ENCODE measurements at places on chromosomes 6 and 20.

GRCh38 chr20:1862663-1863053 lies 32.5 kb upstream of the SIRPA start:
- DNase-seq: no peak

- DNase-seq: no peak
These were observed 8.6 kb downstream of the CEP57L1 start for GRCh38 chr6:109103942-109104341.

DNA sequence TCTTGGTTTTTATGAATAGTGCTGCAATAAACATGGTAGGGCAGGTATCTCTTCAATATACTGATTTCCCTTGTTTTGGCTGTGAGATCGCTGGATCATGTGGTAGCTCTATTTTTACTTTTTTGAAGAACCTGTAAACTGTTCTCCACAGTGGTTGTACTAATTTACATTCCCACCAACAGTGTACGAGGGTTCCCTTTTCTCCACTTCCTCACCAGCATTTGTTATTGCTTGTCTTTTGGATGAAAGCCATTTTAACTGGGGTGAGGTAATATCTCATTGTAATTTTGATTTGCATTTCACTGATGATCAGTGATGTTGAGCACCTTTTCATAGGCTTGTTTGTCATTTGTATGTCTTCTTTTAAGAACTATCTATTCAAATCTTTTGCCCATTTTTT lies 8.0 kb upstream of the ARG1 start:
- DNase-seq: peak; percentile 28

- DNase-seq: no peak
These were observed 2.1 kb downstream of the MDN1 start for GRCh38 chr6:89817481-89817880.

DNA sequence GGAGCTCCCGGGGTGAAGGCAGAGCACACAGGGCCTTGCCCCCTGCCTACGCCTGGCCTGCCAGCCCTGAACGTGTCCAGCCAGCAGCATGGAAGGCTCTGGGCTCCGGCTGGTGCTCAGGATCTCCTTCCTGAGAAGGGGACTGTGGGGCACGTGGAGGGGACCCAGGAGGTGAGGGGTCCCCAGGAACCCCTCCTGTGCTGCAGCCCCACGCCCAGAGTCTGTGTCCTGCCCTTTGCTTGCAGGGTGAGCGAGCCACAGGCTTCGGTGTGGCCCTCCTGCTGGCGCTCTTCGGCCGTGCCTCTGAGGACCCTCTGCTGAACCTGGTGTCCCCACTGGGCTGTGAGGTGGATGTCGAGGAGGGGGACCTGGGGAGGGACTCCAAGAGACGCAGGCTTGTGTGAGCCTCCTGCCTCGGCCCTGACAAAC lies 22.3 kb downstream of the NPEPL1 start:
- DNase-seq: no peak

DNA sequence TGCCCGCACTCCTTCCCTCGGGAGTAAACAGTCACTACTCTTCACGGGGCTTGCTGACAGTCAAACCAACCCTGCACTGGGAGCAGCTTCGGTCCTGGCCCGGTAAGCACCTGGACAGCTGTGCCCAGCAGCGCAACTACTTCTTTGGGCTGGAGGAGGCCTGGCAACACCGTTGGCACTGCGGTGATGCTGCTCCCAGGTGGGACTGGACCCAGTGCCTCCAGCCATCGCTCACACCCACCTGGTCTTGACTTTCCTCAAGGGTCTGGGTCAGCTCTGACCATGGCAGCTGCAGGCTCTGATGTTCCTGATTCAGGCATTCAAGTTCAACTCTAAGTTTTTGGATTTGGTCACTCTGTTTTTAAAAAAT lies 53.8 kb downstream of the GINS1 start:
- no peak for DNase-seq

DNA sequence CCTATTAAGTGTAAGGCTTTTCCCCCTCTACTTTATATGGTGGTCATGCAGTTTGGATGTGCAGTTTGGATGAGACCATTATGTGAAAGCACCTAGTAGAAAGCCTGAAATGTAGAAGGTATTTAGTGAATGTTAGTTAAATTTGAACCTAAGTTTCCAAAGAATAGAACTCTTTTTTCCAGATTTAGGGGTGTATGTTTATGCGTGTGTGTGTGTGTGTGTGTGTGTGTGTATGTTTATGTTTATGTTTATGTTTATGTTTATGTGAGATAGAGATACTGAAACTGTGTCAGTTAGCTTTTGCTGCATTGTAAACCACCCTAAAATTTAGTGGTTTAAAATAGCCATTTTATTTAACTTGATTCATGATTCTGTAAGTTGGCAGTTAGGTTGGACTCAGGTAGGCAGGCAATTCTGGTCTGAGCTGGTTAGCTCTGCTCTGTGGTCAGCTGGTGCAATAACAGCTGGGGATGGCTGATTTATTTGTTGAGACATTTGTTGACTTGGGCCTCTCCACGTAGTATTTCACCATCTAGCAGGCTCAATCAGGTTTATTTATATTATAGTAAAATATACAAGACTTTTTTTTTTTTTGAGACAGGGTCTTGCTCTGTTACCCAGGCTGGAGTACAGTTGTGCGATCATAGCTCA lies 54.0 kb downstream of the STK4 start:
- DNase-seq: no peak

DNA sequence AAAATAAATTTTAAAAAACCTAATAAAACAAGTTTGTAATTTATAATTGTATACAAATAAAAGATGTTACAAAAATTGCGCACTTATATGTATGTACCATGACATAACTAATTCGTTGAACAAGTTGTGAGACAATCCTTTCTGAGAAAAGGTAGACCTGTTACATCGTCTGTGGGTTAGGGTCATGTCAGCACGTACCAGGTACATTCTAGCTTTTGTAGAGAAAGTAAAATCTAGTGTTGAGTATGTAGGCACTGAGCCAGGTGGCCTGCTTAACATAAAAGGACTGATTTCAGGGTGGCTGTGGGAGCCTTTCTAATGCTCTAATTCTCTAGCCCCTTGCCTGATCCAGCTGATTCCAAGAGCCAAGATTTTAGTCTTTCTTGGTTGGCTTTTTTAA lies 10.4 kb downstream of the RPL7L1 start:
- DNase-seq: no peak

GRCh38 chr6:97586344-97586743 lies 303.3 kb upstream of the MMS22L start:
- no peak for DNase-seq

GRCh38 chr6:26367114-26367513 lies 2.1 kb downstream of the BTN3A2 start:
- DNase-seq: peak; percentile 21

DNA sequence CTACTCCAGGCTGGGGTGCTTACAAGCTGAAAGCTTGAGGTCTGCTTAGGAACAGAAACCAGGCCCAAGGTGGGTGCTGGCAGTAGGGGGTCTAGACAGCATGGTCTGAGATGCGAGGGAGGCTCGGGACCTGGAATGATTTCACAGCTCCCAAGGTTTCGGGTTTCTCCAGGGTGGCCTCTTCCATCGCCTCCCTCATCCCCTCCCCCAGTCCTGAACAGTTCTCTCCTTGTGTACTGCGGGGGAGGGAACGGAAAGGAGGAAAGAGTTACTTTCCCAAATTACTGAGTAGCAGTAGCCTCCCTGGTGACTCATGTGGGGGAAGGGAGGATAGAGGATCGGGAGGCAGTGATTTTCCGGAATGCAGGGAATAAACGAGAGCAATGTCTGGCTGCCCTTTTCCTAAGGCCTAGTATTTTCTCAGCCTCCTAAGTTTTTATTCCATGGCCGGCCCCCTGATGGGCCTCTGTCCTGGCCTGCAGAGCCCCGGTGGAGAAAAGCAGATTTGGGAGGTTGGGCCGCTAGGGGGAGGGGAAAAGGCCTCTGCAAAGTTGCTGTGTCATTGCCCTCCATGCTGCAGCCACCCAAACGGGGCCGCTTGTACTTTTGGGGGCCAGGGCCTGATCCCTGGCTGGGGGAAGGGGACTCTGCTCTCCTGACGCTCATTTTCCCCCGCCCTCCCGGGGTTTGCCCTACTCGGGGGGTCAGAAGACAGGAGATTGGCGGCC lies 1.5 kb downstream of the BRD2 start:
- DNase-seq: peak; percentile 91

DNA sequence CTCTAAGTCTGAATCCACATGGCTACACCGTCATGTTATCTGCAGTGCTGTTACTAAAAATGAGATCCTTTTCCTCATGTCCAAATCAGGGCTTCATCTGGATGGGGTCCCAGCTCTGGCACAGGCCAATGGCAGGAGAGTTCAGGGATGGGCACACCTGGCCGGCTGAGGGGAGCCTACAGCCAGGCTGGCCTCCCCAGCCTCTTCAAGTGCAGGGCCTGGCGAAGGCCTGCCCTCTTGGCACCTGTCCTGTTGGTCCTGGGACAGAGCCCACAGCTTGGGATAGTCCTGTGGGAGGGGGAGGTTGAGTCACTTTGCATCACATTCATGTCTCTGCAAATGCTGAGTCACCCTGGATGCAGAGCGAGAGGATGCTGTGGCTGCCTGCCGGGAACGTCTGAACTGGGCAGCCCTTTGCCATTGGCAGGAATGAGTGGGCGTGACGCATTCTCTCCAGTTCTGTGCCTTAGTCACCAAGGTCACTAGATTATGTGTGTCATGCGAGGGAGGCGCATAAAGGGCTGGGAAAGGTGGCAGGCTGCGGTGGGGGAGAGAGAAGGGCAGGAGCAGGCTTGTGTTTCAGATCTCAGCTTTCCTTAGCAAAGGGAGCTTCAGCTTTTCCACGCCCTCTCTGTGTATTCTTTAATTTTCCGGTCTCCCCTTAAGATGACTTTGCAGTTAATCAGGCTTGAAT lies 223.2 kb upstream of the ECI2 start:
- DNase-seq: peak; percentile 67

- DNase-seq: no peak
These were observed 14.3 kb downstream of the PSMG4 start for GRCh38 chr6:3272911-3273547.

DNA sequence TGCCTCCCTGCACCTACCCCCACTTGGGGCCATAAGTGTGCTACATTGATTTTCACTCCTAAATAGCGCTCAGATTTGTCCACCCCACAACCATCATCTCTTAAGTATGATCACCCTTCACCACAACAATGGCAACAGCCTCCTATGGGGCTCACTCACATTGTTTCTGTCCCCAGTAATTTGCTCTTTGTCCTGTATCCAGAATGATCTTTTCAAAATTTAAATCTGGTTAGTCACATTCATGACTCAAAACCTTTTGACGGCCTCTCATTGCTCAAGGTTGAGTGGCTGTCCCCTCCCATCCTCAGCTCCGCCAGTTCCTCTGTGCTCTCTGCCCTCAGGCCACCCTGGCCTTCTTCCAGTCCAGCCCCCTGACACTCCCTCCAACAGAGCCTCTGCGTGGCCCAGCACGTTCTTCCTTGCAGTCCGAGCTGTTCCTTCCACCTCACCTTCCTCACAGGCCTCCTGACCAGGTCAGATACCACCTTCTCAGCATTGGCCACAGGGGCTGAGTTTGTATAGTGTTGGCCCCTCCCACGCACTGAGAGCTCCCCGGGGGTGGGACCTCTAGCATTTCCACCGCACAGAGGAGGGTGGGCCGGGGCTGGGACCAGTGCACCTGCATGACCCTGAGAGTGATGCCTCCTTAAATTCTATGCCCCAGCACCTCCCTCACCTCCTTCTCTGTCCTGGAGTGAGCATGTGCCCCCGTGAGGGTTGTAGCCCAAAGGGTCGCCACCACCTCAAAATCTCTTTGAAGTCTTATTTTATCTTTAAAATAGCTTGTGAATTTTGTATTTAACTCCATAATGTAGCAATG lies 2.4 kb upstream of the PPP1R3G start:
- DNase-seq: peak; percentile 71

- DNase-seq: peak; percentile 94
These were observed 201.5 kb upstream of the ECI2 start for GRCh38 chr6:4336778-4337442.

GRCh38 chr6:43488667-43489276 lies 11.4 kb downstream of the TJAP1 start:
- DNase-seq: no peak

DNA sequence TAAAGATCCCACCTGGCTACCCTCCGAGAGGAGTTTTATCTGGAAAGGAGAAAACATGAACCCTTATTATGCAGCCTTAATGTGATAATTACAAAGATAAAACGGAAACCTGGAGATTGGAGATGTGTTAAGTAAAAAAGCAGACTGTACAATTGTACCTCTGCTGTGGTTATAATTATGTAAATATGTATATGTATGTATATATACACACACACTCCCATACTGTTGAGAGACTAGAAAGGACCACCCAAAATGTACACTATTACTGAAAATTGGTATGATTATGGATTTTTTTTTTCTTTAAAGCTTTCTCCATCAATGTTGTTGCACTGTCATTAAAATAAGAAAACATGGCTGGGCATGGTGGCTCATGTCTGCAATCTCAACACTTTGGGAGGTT lies 72.1 kb upstream of the BCLAF1 start:
- DNase-seq: no peak

GRCh38 chr6:110831405-110831804 lies 16.1 kb upstream of the CDK19 start:
- DNase-seq: no peak

- no peak for DNase-seq
These were observed 8.3 kb downstream of the POM121L2 start for GRCh38 chr6:27303613-27304272.

GRCh38 chr20:32470940-32471339 lies 112.8 kb downstream of the ASXL1 start:
- DNase-seq: no peak

- DNase-seq: no peak
These were observed 310.3 kb downstream of the EYA4 start for GRCh38 chr6:133551436-133551835.

GRCh38 chr6:150541576-150541975 lies 58.1 kb upstream of the PLEKHG1 start:
- DNase-seq: no peak

GRCh38 chr20:18907353-18907752 lies 93.8 kb downstream of the SCP2D1 start:
- no peak for DNase-seq

GRCh38 chr20:37728635-37728983 lies 34.8 kb downstream of the CTNNBL1 start:
- no peak for DNase-seq

DNA sequence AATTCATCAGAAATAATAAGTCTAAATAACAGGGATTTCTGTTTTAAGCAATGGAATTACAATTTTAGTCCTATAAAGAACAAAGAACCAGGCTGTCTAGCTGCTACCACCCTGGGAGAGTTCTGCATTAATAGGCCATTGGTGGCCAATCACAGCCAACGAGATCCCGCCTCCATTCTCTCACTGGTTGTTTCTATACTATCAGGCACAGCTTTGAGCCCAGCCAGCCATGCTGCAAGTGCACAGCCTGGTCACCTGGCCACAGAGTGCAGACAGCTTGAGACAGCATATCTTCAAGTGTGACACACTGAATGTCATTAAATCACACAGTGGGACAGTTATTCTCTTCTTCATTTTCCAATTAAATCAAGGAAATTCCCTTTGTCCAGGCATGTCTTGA lies 16.1 kb upstream of the RAB22A start:
- DNase-seq: peak; percentile 21

- DNase-seq: no peak
These were observed 68.5 kb upstream of the PTGIS start for GRCh38 chr20:49636447-49636846.

DNA sequence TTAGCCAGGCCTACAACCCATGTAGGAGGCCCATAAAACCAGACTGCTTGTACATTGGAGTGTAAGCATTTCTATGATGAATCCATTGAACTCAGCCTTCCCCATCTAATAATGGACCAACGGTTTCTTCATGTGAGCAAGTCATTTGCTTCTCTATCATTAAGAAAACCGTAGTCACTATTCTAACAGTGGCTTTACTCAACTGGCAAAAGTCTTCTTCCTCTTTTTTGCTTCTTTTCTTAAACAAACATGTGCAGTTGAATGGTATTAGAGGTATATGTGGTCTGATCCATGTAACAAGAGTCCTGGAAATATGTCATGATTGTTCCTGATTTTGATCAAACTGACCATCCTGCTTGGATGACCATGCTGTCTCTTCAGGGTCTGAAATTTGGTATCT lies 132.4 kb upstream of the STXBP5 start:
- no peak for DNase-seq
